ENCODE measurements at places on chromosomes 7 and 10.

DNA sequence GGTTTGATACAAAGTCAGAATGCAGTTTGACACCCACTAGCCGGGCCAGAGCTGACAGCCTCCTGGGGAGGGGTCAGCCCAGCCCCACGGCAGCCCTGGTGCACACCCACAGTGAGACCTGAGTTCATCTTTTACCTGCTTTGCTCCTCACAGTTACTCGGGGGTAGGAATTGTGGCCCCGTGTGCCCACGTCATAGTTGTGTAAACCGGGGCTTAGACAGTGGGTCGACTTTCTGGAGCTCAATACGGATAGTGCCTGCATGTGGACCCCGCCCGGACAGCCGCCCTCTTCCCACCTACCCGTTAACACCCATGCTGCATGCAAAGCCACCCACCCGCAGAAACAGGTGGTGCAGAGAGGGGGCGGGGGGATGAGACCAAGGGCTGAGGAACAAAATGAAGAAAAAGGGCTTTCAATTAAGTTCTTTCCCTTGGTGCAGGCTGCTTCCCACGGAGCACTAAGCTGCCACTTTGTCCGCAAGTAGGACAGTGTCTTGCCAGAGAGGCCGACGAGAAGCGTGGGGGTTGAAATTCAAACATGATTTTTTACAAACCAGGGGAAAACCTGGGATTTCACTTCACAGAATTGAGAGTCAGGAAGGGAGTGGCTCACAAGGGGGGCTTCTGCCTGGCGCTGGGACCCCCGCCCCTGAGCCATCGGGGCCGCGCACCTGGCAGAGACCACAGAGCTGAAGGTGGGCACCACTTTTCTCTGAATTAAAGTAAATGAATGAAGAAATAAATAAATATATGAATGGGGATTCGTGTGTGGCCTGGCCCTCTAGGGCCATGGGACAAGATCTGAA, 24.6 kb upstream of the FOXL3 start:
- no peaks in the 10 kb centered on the region for H3K27me3 ChIP-seq
- no peaks in the 10 kb centered on the region for H3K36me3 ChIP-seq
- no peak overlapping the region for H3K4me3 ChIP-seq
- no peaks in the 10 kb centered on the region for H3K4me1 ChIP-seq
- no peak overlapping the region for H3K27ac ChIP-seq

DNA sequence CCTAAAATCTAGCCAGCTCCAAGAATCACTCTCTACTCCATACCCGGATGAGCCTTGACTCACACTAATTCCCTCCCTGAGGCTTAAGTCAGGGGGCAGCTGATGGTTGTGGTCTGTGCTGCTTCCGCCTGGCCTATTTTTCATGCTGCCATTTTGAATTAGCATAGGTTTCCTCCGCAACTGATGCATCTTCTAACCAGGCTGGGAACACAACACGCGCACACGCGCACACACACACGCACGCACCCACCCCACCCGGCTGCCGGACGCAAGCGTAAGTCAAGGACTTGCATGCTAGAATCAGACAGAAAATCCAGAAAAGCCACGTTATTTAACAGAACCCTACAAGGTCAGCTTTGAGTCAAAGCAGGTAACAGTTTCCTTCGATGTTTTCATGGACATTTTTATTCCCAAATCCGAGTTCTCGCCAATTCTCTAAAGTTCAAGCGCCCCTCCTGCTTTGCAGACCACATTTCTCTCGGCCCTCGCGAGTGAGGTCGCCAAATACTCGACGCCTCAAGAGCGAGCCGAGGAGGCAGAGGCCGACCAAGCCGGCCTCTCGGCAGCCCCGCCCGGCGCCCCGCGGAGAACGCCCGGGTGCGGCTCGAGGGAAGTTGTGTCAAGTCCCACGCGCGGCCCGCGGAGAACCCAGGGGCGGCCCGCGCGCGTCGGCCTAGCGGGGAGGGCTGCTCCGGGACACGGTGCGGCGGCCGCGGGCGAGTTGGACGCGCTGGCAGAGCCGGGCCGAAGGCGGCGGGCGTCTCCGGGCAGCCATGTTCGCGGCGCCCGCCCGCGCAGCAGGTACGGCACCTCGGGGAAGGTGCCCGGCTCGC, 961 bp downstream of the SCRN1 start:
- H3K4me3 ChIP-seq, result peak overlapping the region; percentile 49
- no peaks in the 10 kb centered on the region for H3K36me3 ChIP-seq
- peaks cover 59% of the 10 kb centered on the region for H3K27me3 ChIP-seq
- H3K27ac ChIP-seq, result no peak overlapping the region

- H3K27ac ChIP-seq, result no peak overlapping the region
- DNase-seq, result no peak
- H3K36me3 ChIP-seq, result no peaks in the 10 kb centered on the region
- no peak overlapping the region for H3K4me3 ChIP-seq
Measured at GRCh38 chr7:126845331-126845730, 407.4 kb downstream of the GRM8 start.

DNA sequence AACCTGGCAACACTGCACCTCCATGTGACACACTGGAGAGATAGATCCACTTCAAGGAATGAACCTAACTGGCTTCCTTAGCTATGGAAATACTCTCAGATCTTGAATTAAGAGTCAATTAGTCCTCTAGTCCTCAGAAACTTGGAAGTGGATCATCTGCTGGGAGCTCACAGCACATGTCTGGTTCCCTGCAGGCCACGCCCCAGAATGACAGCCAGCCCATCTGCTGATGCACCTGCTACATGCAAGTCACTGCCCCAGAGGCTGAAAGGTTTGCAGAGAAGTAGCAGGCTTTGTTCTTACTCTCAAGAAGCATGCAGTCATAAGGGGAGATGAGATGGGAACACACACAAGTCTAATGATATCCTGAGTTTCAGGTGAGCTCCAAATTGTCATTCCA, 275.9 kb downstream of the SKAP2 start:
- no peak for DNase-seq
- H3K4me3 ChIP-seq, result no peak overlapping the region
- no peaks in the 10 kb centered on the region for H3K36me3 ChIP-seq
- H3K27me3 ChIP-seq, result peaks cover 3% of the 10 kb centered on the region
- H3K4me1 ChIP-seq, result no peaks in the 10 kb centered on the region

DNA sequence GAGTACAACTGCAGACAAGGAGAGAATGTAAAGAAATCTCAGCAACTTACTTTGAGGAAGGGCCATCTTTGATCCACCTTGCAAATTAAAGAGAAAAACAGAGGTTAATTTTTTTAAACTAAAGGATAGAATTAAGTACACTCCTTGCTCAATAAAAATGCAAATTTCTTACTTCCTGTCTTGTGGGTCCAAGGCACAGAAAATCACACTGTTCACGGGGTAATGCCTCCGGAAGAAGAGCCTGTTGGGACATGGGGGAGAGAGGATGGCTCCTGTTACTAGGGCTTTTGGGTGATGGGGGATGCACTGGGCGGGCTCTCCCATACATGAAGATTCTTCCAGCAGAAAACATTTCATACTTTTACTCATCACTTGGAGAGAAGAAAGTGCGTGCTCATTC, 301.8 kb downstream of the TNS3 start:
- no peaks in the 10 kb centered on the region for H3K4me1 ChIP-seq
- H3K36me3 ChIP-seq, result peaks cover under 1% of the 10 kb centered on the region
- DNase-seq, result no peak
- H3K4me3 ChIP-seq, result no peak overlapping the region
- H3K27me3 ChIP-seq, result no peaks in the 10 kb centered on the region
